ENCODE measurements at places on chromosomes 5 and 9.

GRCh38 chr9:126957687-126958053 is 43.1 kb downstream of the RALGPS1 start:
- peak; percentile 72 for DNase-seq

DNA sequence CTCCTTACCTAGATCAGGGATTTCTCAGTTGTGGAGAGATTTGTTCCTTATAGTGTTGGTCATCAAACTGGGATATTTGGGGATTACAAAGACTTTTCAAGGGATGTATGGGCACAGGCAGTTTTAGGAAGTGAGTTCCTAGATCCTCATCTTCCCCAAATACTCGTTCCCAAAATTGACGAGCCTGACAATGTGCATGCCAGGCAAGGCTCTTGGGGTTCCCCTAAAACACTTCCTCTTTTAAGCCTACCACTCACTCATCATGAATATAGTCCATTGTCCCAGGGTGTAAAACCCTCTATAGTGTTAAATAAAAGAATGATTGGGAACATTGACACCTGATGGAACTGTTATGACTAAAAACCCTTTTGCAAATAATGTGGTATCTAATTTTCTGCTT is 26.4 kb downstream of the PDCD1LG2 start:
- DNase-seq, result no peak

GRCh38 chr9:70220216-70220615 is 38.6 kb upstream of the SMC5 start:
- no peak for DNase-seq

DNA sequence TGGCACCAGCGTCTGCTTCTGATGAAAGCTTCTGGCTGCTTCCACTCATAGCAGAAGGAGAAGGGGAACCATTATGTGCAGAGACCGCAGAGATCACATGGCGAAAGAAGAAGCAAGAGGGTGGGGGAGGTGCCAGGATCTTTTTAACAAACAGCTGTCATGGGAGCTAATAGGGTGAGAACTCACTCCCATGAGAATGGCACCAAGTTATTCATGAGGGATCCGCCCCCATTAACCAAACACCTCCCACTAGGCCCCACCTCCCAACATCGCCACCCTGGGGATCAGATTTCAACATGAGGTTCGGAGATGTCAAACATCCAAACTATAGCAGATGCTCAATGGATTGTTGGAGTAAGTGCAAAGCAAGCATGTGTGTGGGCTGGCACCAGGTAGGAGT is 125.8 kb upstream of the SLIT3 start:
- DNase-seq, result no peak

DNA sequence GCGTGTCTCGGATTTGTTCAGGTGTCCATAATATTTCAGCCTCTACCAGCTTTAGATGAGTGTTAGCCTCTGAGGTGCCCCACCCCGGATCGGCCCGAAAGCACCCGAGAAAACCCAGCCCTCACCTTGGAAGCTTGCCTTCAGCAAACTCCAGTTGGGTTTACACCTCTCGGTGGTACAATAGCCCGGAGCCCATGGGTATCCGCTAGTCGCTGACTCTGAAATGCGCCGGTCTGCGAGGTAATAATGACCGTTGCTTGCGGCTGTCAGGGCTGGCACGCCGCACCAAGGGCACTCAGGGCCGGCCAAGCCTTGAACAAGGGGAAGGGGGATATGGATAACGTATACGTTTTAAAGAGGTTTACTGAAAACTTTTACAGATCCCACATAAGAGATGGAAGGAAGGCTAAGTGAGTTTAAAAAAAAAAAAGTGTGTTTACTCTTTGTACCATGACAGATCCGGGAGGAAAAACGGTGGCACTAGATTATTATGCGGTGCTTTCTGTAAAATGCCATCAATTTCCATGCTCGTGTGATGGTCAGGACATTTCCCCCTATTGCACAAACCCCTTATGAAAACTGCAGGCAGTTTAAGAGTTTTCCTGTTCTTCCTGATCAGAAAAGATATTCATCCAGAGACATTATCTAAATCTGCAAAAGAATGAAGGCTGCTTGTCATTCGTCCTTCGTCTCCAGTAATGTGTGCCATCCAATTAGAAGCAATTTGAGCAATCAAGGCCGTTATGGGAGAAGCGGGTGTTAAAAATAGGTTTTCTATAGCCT is 124.2 kb downstream of the TMEM161B start:
- no peak for DNase-seq

DNA sequence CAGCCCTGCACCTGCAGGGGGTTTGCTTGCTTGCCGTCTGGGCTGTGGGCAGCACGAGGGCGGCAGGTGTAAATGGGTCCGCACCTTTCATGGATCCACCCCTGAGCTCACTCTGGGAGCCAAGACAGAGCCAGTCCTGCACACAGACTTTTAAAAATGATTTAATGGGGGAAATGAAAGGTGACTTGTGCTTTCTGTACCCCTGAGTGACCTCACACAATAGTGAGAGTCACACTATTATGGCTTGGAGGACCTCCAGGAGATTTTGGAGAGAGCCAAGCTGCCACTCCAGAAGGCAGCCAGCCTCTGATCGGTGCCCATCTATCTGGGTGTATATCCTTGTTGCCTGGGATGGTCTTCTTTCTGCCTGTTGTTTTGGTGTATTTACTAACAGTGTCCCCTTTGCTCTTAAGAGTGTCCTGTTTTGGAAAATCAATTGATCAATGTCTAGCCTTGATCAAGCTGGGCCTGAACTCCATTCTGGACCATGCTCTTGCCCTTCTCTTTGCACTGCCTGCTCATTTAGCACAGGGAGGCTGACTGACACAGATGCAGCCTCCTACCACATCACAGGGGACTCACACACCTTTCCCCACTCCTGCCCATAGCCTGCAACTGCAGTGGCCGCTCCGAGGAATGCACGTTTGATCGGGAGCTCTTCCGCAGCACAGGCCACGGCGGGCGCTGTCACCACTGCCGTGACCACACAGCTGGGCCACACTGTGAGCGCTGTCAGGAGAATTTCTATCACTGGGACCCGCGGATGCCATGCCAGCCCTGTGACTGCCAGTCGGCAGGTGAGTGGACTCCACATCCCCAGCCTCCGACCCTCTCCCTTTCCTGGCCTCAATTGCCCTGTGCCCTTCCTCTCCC is 29.5 kb downstream of the LAMC3 start:
- DNase-seq, result no peak
